ENCODE measurements at places on chromosomes 1 and 21.

DNA sequence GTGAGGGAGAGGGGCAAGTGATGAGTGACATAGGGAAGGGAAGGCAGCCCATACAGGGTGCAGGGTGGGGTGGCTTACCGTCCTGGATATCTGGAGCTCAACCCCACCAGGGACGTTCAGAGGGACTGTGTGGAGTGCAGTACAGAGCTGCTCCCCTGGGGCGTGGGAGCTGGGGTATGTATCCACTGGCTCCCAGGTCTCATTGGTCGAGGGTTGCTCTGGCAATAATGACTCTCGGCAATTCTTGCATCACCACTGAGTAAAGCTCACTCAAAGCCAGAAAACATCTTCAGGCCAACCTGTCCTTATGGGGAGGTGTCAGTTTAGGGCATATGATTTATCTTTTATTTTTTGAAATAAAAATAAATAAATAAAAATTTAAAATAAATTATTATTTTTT is 43.2 kb upstream of the RUNX3 start:
- DNase-seq: no peak

DNA sequence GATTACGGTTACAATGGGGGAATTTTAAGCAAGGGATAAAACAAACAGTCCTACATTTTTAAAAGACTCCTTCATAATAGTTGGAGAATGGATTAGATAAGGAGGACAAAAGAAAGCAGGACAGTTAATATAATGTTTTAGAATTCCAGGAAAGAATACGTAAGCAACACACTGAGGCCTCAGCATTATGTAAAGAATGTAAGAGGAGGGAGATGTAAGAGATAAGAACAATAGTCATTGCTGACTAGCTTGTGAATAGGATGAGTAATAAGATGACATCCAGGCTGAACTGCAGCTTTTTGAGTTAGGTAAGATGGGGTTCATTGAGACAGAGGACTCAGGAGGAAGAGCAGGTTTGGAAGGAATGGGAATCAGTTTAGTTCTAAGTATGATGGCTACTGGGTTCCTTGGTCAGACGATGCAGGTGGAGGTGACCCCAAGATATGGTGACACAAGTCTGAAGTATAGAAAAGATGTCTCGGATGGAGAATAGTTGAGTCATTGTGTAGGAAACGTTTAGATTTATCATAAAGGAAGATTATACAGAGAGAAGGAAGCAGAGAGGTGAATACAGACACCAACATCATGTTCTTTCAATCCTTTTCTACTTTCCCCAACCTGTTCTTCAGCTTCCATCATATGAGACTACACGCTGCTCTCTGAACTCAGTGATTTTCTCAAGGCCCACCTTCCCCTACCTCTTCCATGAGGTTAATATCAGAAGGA is 372.8 kb downstream of the PTBP2 start:
- no peak for DNase-seq

DNA sequence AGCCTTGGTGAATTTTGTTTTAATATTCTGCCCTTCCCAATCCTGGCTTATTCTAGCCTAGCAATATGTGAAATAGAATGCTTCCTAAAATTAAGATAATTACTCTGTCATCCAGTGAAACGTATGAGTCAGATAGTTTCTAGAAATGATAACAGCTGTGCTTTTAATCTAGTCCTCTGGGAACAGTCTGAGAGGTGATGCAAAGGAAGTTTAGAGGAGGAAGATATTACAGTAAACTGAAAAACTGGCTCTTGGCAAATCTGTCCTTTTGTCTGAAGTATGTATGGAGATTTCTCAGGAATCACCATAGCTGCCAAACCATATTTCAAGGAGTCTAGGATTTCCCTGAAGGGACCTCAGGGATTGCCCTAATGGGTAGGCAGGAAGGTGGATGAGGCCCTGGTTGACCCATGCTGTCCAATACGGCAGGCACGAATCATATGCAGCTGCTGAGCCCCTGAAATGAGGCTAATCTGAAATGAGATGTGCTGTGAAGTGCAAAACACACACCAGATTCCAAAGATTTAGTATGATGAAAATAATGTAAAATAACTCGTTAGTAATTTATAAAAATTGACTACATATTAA is 70.8 kb upstream of the LBR start:
- DNase-seq: no peak

- no peak for DNase-seq
Observed at GRCh38 chr1:83673312-83673711, 325.6 kb downstream of the TTLL7 start.

- DNase-seq: no peak
Observed at GRCh38 chr1:45952072-45952471, 148.7 kb downstream of the MAST2 start.

GRCh38 chr1:66108624-66109023 is 315.9 kb downstream of the PDE4B start:
- DNase-seq: no peak

DNA sequence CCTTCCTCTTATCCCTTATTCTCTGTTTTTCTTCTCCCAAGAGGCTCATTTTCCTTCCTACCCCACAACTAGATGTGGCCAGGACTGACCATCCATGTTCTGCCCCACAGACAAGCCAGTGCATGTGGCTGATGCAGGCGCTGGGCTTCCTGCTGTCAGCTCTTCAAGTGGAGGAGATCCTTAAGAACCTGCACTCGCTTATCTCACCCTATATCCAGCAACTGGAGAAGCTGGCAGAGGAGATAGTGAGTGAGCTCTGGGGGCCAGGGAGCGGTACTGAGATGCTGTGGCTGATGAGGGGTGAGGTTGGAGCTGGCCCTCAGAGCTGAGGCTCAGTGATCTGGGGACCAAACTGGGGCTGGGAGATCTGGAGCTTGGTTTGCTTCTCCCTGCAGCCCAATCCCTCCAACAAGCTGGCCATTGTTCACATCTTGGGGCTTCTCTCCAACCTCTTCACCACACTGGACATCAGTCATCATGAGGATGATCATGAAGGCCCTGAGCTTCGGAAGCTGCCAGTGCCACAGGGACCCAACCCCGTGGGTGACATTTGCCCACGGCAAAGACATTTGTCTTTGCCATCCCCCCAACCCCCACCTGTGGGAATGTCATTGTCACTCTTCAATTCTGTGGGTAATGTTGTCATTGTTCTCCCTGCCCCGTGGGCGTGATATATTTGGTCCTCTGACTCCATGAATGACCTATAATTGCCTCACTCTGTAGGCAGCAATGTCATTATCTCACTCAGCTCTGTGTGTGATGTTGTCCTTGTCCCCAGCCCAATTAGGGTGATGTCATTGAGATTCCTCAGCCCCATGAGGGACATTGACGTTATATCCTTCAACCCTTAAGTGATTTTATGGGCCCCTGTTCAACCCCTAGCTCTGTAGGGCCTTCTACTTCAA is 11.2 kb upstream of the DPH2 start:
- DNase-seq: no peak

DNA sequence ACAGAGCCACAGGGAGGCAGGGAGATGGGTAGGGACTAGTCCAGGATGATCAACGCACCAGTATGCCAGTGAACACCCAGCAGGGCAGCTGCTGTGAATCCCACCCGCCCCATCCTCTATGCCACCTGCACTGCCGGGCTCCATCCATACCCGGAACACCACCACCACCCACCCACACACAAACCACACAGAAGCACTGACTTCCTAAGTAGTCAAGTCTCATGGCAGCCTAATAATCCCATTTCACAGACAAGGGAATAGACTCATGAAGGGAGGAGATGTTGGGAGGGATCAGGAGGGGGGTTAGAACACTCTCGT is 6.3 kb downstream of the DRAXIN start:
- no peak for DNase-seq

GRCh38 chr1:228219962-228220780 is 12.3 kb downstream of the OBSCN start:
- no peak for DNase-seq

- DNase-seq: peak; percentile 22
Observed at GRCh38 chr1:44907893-44908292, 64.8 kb upstream of the PTCH2 start.

DNA sequence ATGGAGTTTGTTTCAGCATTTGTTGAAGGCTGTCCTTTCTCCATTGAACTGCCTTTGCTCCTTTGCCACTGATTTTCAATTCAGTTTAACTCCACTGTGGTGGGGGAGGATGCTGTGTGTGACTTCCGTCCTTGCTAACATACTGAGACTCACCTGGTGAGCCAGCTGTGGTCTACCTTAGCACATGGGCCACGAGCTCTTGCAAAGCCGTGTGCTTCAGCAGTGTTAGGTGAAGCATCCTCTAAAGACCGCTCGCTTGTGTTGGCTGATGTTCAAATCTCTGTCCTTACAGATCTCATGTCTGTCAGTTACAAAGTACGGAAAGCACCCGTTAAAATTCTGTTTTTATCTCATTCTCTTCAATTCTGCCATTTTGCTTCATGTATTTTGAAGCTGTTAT is 3.6 kb upstream of the SPATC1L start:
- DNase-seq: no peak

GRCh38 chr1:208409176-208409575 is 165.0 kb upstream of the PLXNA2 start:
- DNase-seq: no peak

GRCh38 chr1:167737169-167737568 is 15.4 kb downstream of the MPZL1 start:
- DNase-seq: no peak

- peak; percentile 40 for DNase-seq
Observed at GRCh38 chr1:109535481-109535880, 4.2 kb upstream of the GPR61 start.

GRCh38 chr1:94056171-94056570 is 64.8 kb downstream of the ABCA4 start:
- no peak for DNase-seq

DNA sequence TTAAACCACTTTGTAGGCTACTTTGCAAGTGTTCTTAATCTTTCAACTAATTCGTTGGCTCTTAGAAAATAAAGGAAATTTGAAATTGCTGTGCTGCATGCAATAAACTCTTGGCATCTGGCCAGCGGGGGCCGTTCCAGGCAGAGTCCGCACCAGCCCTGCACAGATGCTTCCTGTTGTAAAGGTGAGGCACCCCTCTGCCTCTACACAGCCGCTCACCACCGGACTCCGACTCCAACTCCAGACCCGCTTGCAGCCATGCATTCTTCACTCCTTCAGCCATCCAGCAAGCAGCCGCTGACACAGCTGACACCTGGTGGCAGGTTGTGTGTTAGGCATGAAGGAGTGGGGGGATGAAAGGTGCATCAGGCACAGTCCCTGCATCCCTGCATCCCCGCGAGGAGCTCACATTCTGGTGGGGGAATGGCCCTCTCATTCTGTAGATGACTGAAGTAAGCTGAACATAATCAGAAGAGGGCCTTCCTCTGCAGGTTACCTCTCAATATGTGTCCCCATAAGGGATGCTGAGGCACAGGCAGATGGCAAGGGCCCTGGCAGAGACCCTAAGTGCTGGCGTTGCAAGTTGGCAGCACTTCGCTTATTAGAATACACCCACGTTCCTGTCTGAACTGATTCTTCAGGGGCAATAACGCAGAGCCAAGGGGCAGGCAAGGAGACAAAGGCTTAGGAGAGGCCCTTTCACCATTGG is 56.8 kb downstream of the GLIS1 start:
- DNase-seq: no peak

Data from foreskin melanocyte (primary cell).